A549 (cell line): ENCODE measurements at places on chromosomes 4 and X.

GRCh38 chrX:122047261-122047660, 999.9 kb downstream of the GLUD2 start:
- DNase-seq = no peak

DNA sequence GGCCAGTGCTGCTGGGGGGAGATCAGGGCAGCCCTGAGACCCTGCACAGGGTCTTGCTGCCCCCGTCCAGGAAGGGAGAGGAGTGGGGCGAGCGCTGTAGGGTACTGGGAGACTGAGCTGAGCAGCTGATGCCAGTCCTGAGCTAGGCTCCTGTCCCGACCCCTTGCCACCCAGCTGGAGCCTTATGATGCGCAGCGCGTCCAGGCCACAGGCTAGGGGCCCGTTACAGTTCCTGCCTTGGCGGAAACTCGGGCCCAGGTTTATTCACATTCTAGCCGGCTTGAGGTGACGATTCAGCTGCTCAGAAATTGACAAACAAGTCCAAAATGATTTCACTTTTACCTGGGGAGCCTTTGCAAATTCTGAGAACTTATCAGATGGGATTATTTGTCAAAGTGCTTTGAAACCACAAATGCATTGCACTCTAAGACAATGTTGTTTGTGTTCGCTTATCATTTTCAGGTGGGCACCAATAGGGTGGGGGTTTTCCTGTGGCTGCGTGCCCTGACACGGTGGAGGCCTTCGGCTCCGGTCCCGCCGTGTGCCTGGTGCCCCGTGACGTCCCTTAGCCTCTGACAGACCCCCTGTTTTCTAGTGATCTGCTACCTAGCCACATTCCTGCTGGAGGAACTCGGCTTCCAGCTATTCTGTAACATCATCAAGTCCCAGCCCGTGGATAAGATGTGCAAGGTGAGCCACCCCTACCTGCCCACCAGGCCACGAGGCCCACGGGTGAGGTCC, 18.9 kb downstream of the CFAP99 start:
- DNase-seq = no peak

DNA sequence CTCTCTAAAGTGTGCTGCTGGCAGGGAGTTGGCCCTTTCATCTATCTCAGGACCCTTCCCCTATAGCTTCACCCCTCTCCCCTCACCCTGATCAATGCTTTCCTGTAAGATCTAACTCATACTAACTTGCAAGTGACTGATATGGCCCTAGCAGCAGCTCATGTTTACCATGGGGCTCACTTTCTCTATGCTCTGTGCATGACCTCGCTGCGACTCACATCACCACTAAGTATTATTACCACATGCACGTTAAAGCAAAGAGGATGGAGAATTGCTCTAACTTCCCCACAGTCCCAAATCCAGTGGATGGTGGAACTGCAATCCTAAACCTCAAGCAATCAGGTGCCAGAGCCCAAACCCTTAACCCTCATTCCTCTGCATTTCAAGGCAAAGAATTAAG, 626.6 kb downstream of the MID1IP1 start:
- no peak for DNase-seq

DNA sequence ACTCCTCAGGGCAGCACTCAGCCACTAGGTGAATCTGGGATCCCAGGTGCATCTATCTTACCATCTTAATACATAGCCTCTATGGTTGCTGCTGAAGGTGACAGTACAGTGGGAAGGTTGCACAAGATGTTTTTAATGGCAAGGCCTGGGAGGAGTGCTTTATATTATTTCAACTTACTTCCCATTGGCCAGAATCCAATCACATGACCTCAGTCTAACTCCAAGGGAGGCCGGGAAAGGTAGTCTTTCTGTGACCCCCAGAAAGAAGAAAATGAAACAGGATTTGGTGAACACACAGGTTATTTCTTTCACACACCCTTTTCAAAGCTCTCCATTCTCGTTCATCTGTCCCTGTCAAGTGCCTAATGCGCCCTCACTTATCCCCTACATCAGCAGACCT, 189.1 kb upstream of the ATP6AP2 start:
- DNase-seq = no peak

DNA sequence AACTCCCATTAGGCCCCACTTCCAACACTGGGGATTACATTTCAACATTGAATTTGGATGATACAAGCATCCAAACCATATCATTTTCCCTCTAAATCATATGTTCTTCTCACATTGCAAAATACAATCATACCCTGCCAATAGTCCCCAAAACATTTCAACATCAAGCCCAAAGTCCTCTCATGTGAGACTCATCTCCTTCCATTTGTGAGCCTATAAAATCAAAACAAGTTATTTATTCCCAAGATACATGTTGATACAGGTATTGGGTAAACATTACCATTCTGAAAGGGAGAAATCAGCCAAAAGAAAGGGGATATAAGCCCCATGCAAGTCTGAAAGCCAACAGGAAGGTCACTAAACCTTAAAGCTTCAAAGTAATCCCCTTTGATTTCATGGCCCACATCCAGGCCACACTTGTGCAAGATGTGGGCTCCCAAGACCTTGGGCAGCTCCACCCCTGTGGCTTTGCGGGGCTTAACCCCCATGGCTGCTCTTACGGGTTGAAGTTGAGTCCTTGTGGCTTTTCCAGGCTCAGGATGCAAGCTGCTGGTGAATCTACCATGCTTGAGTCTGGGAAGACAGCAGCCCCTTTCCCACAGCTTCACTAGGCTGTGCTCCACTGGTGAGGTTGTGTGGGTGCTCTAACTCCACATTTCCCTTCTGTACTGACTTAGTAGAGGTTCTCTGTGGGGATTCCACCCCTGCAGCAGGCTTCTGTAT, 40.6 kb upstream of the SERTM2 start:
- no peak for DNase-seq

DNA sequence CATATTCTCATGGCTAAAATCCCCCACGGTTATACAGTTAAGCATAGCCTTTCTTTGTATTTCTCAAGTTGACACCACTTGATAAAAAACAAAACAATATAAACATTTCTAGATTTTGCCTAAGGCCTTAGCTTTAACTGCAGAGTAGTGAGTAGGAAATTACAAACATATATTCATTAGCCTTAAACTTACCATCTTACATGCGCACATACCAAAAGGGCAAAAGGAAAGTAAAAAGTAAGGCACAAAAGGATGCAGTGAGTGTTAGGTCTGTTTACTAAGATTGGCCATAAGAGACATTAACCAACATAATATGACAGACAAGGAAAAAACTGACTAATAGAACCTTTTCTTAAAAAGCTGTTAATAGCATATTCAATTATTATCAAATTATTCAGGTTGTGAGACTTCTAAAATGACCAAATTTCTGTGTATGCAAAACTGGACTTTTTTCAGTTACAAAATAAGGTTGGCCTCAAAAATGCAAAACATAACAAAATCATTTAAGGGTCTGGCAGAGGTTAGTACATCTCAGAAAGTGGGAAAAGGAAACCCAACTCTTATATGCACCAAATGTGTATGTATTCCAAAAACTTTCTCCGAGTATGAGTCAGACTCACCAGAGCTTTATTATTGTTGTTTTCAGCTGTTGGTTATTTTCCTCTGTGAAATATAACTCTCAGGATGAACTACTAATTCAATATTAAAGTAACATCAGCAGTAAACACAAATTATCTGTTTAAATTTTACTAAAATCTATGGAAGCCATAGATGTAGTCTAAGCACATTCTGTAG, 39.9 kb downstream of the SEPSECS start:
- no peak for DNase-seq

DNA sequence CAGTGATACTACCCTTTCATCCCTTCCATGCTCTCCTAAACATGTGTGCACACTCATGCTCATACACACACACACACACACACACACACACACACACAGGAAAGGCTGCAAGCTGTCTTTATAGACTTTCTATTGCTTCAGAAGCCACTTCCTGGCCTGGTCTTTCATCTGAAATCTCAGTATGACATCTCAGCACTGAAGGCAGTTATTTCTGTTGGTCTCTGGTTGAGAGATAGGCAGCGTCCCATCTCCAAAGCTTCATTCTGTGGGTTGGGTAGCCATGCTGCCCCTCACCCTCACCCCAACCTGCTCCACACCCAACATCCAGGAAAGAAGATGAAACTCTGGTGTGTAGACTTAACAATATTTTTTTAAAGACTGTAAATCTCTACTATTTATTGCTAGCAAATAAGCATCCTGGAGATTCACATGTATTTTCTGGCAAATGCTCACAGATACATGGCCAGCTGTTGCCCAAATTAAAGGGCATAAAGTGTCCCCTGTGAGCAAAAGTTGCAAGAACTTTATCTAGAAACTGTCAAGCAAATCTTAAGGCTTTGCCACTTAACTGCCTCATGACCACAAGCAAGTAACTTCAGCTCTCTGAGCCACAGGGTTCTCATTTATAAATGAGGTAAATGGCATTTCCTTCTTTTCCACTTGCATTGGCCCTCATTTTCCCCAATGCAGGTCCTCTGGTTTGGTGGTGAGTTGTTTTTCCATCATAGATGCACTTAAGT, 189.8 kb upstream of the AFF2 start:
- no peak for DNase-seq

DNA sequence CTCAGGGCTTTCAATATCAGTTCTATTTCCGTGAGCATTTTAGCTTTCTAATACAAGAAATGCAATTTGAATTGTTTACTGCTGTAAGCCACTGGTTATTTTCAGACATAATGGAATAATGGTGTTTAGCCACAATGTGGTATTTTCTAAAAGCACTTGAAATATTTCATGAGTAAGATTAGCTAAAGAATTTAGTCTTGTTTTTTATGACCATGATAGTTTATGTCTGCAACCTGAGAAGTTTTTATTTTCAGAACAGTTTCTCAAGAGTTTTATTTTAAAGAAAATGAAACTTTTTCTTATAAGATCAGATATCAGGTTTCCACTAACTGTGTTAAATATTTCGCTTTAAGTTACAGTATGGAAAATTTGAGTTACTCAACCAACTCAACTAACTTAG, 60.2 kb downstream of the SLIT2 start:
- no peak for DNase-seq

GRCh38 chr4:138032222-138032621, 209.9 kb downstream of the SLC7A11 start:
- DNase-seq = no peak

DNA sequence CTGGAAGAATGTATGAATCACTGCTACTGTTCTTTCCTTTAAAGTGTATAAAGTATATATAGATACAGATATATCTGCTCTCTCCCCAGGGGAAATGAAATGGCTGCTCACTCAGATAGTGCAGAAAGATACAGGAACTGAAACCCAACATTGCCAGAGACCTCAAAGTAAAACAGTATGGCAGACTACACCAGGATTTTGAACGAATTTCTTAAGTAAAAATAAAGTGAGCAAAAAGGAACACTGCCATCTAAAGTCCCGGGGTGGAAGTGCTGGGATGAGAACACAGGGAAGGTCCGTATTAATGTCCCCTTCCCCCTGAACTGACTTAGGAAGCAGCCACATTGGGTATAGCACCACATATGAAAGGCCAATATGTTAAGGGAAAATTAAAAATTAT, 93.4 kb downstream of the TMA16 start:
- peak; percentile 11 for DNase-seq

DNA sequence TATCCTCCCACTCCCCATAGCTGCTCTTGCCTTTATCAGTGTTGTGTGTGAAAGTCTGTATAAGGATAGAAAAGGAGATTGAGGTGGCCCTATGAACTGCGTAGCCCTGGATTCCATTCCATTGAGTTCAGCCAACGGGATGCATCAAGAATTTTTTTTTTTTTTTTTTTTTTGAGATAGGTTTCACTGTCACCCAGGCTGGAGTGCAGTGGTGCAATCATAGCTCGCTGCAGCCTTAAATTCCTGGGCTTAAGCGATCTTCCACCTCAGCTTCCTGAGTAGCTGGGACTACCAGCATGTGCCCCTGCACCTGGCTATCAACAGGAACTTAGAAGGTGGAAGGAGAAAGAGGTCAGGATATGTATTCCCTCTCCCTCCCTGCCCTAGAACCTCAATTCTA, 187.2 kb upstream of the SPRY1 start:
- no peak for DNase-seq

DNA sequence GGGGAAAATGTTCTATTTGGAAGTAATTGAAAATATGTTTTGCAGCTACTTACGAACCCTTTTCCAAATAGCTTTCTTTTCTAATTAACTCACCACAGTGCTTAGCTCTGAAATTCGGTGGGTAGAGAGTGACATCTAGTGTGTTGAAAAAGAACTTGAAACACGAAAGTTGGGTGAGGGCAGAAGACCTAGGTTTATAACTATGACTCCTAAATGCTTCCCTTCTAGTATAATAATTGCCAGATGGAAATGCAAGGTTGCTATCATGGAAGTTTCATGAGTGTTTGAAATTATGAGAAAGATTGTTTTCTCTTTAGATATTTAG, 77.3 kb upstream of the NOCT start:
- peak; percentile 56 for DNase-seq

DNA sequence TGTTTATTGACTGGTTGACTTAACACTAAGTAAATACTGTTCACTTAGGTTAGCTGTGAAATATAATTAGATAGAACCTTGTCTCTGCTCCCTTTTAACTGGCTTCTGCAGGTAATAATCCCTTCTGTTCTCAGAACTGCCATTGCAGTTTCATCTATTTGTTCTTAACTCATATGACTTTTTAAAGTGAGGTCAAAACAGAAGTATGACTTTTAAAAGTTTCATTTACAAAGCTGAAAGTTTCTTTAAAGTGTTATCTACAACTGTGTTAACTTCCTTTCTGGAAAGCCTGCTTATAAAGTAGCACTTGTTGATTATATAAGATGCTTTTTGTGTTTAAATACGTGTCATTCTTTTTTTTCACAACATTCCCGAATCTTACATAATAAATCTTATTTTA, 127.4 kb downstream of the TET2 start:
- DNase-seq = no peak

DNA sequence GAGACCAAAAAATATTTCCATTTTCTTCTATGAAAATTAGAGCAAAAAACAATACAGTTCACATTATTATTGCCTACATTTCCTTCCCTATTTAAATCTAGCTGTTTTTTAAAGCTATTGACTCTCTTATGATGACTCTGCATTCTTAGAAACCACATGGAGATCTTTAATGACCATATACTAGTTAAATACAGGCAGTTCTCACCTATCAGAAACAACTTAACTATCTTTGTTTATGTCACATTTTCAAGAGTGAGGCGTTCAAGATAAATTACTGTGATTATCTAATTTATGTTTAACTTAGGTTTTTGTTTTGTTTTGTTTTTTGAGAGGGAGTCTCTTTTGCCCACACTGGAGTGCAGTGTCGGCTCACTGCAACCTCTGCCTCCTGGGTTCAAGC, 3.0 kb downstream of the CISD2 start:
- DNase-seq = no peak

- DNase-seq = no peak
Measured at GRCh38 chrX:65874110-65874509, 165.8 kb downstream of the VSIG4 start.
